ENCODE measurements at places on chromosomes 2 and 18. TPM values are rescaled to one million over a fixed set of nuclear protein-coding genes. Genes with fewer than 3 reads are reported as not detected.
A peak's percentile ranks its signal among the peaks of the same experiment; 100 is the strongest.

SIX3 gene
- total RNA-seq, result 0.06 TPM

RAMP1 gene
- total RNA-seq, result 26.1 TPM

- H3K36me3 ChIP-seq, result peaks cover 3% of the 10 kb centered on the region
- H3K27me3 ChIP-seq, result no peaks in the 10 kb centered on the region
- H3K4me3 ChIP-seq, result no peak overlapping the region
- peaks cover 6% of the 10 kb centered on the region for H3K4me1 ChIP-seq
- DNase-seq, result no peak
These were observed 130.0 kb downstream of the EPHA4 start for GRCh38 chr2:221442128-221442527.

PTPRN gene
- 0.21 TPM for total RNA-seq

DNA sequence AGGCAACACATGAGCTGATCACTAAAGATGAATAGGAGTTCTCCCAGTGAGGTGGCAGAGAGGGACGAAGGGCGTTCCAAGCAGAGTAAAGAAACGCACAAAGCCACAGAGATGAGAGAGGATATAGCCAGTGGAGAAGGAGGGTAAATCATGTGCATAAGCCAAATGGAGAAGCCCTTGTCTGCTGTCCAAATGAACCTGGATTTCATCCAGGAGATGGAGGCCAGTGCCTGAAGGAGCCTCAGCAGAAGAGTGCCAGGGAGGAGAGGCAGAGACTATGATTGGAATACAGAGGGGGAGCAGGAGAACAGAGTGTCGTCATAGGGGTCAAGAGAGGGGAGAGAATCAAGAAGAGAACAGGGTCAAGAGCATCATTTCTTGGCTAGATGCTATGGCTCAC is 48.9 kb upstream of the STPG4 start:
- no peaks in the 10 kb centered on the region for H3K4me1 ChIP-seq
- DNase-seq, result peak; percentile 52
- no peak overlapping the region for H3K4me3 ChIP-seq
- no peaks in the 10 kb centered on the region for H3K36me3 ChIP-seq
- H3K27me3 ChIP-seq, result no peaks in the 10 kb centered on the region

DNA sequence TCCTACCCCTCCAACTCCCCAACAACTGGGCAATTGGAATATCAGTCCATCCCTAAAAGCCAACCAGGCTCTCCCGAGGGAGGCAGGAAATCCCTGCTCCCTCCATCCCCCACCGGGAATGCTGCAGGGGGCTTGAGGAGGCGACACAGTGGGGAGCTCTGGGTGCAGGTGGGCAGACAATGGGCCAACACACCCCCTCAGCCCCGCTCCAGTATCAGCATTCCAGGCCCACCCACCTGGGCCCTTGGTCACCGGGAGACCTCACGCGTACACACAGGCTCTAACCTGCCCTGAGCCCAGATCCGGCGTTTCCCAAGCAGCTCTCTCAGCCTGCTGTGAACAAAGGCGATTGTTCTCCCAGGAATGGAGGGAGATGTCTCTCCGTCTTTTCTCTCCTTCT is 37.6 kb upstream of the FZD7 start:
- DNase-seq, result no peak
- no peak overlapping the region for H3K27ac ChIP-seq
- no peaks in the 10 kb centered on the region for H3K36me3 ChIP-seq

FIGN gene
- 6.5 TPM for total RNA-seq

DNA sequence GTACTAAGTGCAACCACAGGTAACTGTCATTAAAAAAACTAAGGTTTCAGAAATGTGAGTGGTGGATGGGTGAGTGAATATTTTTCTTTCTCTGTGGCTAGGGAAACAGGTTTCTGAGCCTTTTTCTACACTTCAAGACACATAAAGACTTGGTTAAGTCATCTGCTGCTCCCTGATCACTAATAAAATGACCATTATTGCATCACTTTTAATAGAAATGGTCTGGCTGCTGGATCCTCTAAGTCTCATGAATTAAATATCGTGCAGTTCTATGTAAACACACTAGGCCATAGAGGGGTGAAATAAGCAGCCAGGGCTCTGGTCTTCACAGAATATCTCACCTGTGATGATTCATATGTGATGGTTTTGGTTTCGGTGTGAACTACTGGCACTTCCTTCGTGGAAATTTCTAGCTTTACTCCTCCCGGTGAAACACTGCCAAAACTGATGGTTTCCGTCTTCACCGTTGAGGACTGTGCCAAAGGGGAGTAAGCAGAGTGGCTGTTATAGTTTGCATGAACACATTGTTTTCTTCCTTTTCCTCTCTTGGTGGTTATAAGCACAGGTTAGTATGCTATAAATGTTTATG is 100.4 kb upstream of the ZBTB14 start:
- no peak for DNase-seq
- no peaks in the 10 kb centered on the region for H3K27me3 ChIP-seq
- no peak overlapping the region for H3K27ac ChIP-seq
- peaks cover 10% of the 10 kb centered on the region for H3K36me3 ChIP-seq
- no peak overlapping the region for H3K4me3 ChIP-seq
- H3K4me1 ChIP-seq, result no peaks in the 10 kb centered on the region

ACKR3 gene
- total RNA-seq, result 15.8 TPM

- H3K36me3 ChIP-seq, result no peaks in the 10 kb centered on the region
- H3K4me1 ChIP-seq, result no peaks in the 10 kb centered on the region
- no peak for DNase-seq
- H3K4me3 ChIP-seq, result no peak overlapping the region
These were observed 36.9 kb downstream of the KLF7 start for GRCh38 chr2:207128867-207129266.

DNA sequence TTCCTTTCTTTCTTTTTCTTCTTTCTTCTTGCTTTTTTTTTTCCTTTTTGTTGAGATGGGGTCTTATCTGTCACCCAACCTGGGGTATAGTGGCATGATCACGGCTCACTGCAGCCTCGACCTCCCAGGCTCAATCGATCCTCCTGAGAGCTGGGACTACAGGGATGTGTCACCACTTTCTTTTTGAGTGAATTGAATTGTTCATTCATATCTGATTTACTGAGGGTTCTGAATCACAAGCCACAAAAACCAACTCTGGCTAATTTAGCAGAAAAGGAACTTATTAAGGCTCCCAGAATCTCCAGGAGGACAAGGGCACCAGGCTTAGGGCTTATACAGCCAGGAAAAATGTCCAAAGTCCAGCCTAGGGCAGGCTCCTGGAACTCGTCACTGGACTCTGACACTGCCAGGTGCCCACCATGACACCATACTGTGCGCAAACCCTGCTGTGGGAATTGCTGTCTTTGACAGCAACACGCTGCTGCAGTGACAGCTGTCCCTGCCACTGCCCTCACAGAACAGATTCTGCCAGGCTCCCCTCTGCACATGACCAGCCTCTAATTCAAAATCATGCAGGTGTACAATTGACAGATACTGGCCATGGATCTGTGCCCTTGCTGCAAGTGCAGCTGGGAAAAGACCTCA is 42.9 kb upstream of the EML6 start:
- no peak overlapping the region for H3K4me3 ChIP-seq
- H3K27me3 ChIP-seq, result no peaks in the 10 kb centered on the region
- peaks cover 2% of the 10 kb centered on the region for H3K4me1 ChIP-seq
- H3K36me3 ChIP-seq, result no peaks in the 10 kb centered on the region
- no peak overlapping the region for H3K27ac ChIP-seq
- no peak for DNase-seq

FEV gene
- not detected for total RNA-seq

GRCh38 chr2:48343571-48344440 is 186.1 kb upstream of the STON1 start:
- no peak overlapping the region for H3K4me3 ChIP-seq
- H3K27me3 ChIP-seq, result no peaks in the 10 kb centered on the region
- no peaks in the 10 kb centered on the region for H3K4me1 ChIP-seq
- peak overlapping the region; percentile 57 for H3K27ac ChIP-seq
- peaks cover 11% of the 10 kb centered on the region for H3K36me3 ChIP-seq

DNA sequence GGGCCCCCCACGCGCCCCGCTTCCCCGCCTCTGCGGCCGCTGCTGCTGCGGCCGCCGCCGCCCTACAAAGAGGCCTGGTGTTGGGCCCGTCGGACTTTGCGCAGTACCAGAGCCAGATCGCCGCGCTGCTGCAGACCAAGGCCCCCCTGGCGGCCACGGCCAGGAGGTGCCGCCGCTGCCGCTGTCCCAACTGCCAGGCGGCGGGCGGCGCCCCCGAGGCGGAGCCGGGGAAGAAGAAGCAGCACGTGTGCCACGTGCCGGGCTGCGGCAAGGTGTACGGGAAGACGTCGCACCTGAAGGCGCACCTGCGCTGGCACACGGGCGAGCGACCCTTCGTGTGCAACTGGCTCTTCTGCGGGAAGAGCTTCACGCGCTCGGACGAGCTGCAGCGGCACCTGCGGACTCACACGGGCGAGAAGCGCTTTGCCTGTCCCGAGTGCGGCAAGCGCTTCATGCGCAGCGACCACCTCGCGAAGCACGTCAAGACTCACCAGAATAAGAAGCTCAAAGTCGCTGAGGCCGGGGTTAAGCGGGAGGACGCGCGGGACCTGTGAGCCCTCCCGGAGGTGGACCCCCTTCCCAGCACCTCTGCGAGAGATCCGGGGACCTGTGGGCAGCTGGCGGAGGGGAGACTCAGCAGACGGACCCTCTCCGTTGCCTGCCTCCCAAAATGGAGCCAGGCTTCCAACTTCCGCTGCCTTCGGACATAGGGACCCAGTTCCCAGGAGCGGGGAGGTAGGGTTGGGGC is 1.9 kb downstream of the SP5 start:
- H3K36me3 ChIP-seq, result no peaks in the 10 kb centered on the region
- peaks cover 41% of the 10 kb centered on the region for H3K27me3 ChIP-seq
- peak; percentile 53 for DNase-seq
- H3K4me1 ChIP-seq, result peaks cover 4% of the 10 kb centered on the region
- no peak overlapping the region for H3K27ac ChIP-seq

ANKRD62 gene
- total RNA-seq, result 0.06 TPM

- no peaks in the 10 kb centered on the region for H3K36me3 ChIP-seq
- DNase-seq, result no peak
- no peaks in the 10 kb centered on the region for H3K27me3 ChIP-seq
- no peak overlapping the region for H3K27ac ChIP-seq
These were observed 315.5 kb downstream of the RPRM start for GRCh38 chr2:153163055-153163454.

GRCh38 chr2:151482171-151482725 is 72.5 kb downstream of the RIF1 start:
- DNase-seq, result no peak
- H3K4me3 ChIP-seq, result no peak overlapping the region
- H3K27me3 ChIP-seq, result no peaks in the 10 kb centered on the region

- no peak for DNase-seq
- H3K27ac ChIP-seq, result no peak overlapping the region
- H3K4me1 ChIP-seq, result no peaks in the 10 kb centered on the region
- no peaks in the 10 kb centered on the region for H3K36me3 ChIP-seq
- no peak overlapping the region for H3K4me3 ChIP-seq
These were observed 3.9 kb downstream of the SKOR2 start for GRCh38 chr18:47247416-47248114.

All from lung (tissue), 17 donors.